ENCODE measurements at places on chromosomes 4 and X. TPM values are rescaled to one million over a fixed set of nuclear protein-coding genes. Genes with fewer than 3 reads are reported as not detected.

Gene OPHN1
- 0.03 TPM for polyA plus RNA-seq

Gene SERPINA7
- not detected for polyA plus RNA-seq

Gene MSMO1
- polyA plus RNA-seq, result 34.0 TPM

Gene MGAT4D
- not detected for polyA plus RNA-seq

Gene AGTR2
- not detected for polyA plus RNA-seq

GRCh38 chr4:168509786-168510185 is 12.9 kb downstream of the PALLD start:
- peak; percentile 72 for DNase-seq

GRCh38 chr4:173235050-173235449 is 66.4 kb downstream of the GALNT7 start:
- no peak for DNase-seq

GRCh38 chrX:120302434-120302833 is 8.8 kb downstream of the TMEM255A start:
- DNase-seq, result peak; percentile 60

- DNase-seq, result no peak
Observed at GRCh38 chrX:153245288-153245731, 66.2 kb downstream of the MAGEA1 start.

DNA sequence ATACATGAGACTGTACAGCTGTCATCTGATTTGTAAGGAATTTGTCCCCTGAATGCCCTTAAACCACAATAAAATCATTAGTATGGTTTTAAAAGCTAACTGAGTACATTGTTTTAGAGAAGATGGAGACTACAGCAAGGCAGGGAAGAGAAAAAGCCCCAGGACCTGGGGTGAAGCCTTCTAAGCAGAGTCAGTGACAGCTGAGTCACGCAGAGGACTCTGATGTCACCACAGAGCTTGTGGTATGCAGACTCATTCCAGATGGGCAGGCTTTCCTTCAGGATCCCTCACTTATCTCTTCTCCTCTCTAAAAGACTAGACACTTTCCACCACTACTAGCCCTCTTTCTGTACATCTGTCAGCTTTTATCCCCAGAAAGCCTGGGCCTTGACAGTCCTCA is 97.1 kb upstream of the ATOH1 start:
- no peak for DNase-seq

GRCh38 chr4:181478656-181479055 is 764.5 kb upstream of the TENM3 start:
- DNase-seq, result no peak

DNA sequence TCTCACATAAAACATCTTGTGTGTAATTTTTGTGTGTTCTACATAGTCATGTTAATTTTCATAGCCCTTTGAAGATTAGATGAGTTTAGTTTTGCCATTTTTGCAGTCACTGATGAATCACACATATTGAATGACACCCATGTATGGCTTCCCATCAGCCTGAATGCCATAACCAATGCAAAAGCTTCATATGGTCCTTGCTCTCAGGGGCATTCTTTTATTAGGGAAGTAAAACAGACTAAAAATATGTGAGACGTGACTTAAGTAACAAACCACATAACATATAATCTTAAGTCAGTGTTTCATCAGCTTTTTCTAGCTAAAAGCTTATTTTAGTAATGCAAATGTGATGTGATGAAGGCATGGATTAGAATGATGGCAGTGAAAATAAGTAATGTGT is 8.2 kb downstream of the SLC25A4 start:
- DNase-seq, result no peak
